Right lung (tissue), 10 donors: ENCODE measurements at places on chromosomes 12 and 14.

DNA sequence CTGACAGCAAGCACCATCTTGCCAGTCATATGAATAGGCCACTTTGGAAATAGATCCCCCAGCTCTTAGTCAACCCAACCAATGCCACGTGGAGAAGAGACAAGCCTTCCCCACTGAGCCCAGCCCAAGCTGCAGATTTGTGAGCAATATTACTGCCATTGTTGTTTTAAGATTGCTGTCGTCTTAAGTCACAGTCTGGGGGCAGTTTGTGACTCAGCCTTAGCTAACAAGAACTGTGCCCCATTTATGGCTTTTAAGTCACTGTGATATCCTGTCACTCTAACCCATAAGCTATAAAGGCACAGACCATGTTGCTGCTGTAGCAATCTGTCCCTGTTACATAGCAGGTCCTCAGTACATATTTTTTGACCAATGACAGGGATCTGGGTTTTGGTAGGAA, 464.2 kb downstream of the MED13L start:
- DNase-seq = no peak

GRCh38 chr12:3480764-3481163, 10.2 kb upstream of the PRMT8 start:
- DNase-seq = no peak

GRCh38 chr12:43316520-43316919, 235.5 kb downstream of the ADAMTS20 start:
- DNase-seq = no peak

DNA sequence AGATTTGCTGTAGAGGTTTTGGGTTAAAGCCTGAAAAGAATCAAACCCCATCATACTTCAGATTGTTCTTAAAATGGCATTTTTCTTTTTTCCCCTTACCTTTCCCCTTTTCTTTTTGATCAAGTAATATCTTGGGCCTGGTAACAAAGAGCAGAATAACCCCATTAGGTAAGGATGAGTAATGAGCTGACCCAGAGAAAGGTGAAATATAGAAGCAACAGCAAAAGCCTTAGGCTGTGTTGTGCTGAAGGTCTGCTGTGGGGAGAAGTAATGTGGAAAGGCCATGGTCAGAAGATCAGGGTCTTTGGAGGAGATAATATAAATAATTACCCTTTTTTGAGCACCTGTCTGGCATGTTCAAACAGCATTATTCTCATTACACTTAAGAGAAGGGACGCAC, 42.3 kb downstream of the MIA2 start:
- no peak for DNase-seq

DNA sequence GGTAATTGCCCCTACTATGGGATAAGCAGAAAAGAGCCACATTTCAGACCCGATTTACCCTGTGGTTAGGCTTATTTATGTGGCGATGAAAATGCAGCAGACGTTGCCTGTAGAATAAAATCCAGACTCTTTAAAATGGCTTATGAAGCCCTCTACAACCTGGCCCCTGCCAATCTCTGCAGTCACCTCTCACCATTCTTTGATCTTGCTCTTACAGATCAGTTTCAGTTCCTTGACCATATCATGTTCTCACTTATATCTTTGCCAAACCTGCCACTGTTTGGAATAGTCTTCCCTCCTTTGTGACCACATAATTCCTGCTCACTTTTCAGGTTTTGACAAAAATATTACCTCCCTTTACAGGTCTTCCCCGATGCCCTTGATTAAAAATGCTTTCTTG, 264.3 kb upstream of the GARIN6 start:
- no peak for DNase-seq

GRCh38 chr14:62162998-62163589, 400.9 kb downstream of the SNAPC1 start:
- no peak for DNase-seq
